Stimulated activated CD4-positive, alpha-beta T cell treated with anti-CD3 and anti-CD28 coated beads, Interleukin-12 subunit alpha, Interleukin-12 subunit beta, amount 100 ng/mL, for 24 hours (primary cell): ENCODE measurements at places on chromosomes 2 and 18.

- DNase-seq, result no peak
Measured at GRCh38 chr2:196487417-196487816, 152.1 kb upstream of the CCDC150 start.

- DNase-seq, result no peak
Measured at GRCh38 chr2:236546561-236547002, 23.0 kb upstream of the ACKR3 start.

- no peak for DNase-seq
Measured at GRCh38 chr2:239156516-239157265, 244.1 kb downstream of the HDAC4 start.

DNA sequence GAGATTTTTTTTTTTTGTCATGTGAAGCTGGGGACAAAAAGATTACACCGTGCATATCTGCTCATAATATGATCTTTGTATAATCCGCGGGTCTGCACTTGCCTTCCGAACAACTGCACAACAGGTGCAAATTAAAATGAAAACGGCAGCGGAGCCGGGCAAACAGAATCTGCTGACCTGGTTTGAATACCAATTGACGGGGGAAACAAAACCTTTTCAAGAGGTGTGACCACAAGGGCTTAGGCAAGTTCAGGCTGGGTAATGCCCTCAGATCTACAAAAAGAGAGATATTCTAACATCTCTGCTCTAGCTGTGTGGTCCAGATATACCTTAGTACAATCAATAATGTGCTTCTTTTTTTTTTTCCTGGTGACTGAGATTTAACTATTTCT, 88.5 kb downstream of the ZEB2 start:
- no peak for DNase-seq

DNA sequence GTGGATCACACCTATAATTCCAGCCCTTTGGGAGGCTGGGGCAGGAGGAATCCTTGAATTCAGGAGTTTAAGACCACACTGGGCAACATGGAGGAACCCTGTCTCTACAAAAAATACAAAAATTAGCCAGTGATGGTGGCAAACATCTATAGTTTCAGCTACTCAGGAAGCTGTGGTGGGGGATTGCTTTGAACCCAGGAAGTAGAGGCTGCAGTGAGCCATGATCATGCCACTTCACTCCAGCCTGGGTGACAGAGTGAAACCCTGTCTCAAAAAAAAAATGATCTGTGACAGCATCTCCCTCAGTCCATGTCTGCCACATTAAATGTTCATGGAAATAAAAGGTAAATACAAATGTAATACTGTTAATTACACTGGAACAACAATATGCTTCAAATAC, 121.4 kb upstream of the COL5A2 start:
- DNase-seq, result no peak

DNA sequence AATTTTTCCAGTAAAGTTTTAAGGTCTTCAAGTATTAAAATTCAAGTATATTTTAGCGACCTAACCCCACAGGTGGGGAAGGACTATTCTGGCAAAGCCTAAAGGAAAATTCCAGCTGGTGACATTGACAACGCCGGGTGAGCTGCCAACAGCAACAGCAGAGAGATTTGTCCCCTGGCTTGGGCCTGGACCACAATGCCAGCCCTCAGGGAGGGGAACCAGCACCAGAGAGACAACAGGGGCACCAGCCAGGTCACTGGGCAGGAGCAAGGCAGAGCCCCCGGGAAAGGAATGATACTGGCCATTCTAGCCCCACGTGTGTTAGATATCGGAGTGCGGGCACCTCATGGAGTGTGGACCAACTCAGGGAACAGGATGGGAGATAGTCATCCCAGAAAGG, 95.7 kb downstream of the ARMC9 start:
- DNase-seq, result no peak

GRCh38 chr2:231111987-231112386, 12.9 kb downstream of the HTR2B start:
- no peak for DNase-seq

- DNase-seq, result no peak
Measured at GRCh38 chr18:71625556-71626090, 918.5 kb downstream of the CBLN2 start.

GRCh38 chr2:126444512-126444911, 211.4 kb upstream of the GYPC start:
- no peak for DNase-seq

- no peak for DNase-seq
Measured at GRCh38 chr2:29372185-29372584, 257.0 kb downstream of the CLIP4 start.

GRCh38 chr2:83320053-83320452, 1139.0 kb downstream of the SUCLG1 start:
- DNase-seq, result no peak

DNA sequence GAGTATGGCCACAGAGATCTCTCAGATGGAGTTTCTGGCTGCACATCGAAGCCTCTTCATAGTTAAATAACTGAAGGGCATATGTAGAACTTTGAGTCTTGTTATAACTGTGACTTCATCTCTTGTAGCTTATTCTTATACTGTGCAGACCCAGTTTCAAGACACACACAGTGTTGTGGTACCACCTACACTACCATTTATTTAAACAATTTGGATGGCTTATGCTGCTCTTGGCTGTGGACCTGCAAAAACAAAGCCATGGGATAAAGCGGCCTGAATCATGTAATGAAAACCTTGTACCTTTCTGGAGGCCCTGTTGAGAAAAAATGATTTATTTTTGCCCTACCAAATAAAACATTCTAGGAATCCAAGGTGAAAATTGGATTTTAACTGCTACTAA, 262.8 kb upstream of the RASGRP3 start:
- DNase-seq, result no peak

DNA sequence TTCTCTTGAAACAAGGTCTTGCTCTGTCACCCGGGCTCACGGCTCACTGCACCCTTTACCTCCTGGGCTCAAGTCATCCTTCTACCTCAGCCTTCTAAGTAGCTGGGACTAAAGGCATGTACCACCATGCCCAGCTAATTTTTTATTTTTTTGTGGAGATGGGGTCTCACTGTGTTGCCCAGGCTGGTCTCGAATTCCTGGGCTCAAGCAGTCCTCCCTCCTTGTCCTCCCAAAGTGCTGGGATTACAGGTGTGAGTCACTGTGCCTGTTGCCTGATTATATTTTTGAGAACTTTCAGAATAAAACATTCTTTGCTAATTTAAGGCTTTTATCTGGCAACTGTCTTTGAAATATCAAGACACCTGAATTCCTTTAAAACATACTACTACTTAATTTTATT, 47.9 kb downstream of the BIRC6 start:
- no peak for DNase-seq

DNA sequence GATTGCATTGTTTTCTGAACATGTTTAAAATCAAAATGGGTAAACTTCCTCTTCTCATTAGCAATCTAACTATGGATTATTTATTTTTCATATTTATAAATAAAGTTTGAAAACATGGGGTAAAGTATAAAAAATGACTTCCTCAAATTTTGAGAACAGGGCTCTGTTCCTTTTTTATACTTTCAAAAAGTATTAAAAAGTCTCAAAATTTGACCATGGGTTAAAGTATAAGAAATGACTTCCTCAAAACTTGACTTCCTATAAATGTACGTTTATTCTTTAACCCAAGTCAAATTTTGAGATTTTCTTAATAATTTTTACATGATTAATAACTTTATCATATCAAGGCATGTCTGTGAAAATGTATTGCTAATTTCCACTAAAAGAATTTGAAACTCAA, 512.4 kb downstream of the GALR1 start:
- DNase-seq, result no peak

DNA sequence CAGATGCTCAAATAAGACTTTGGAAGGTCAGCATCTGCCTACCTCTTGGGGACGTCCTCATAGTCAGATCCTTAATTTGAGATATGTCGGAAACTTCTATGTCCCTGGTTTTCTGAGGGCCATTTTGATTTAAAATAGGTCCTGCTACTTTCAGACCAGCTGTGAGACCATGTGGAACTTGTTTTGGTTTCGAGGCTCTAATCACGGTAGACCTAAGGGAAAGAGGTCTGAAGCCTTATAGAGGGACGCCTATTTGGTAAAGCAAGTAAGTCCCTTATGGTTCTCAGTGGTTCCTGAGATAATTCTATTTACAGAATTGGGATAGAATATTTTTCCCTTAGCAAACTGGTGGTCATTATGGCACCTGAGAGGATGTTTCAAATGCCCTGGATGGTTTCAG, 75.1 kb downstream of the RFTN2 start:
- DNase-seq, result no peak

GRCh38 chr18:76697441-76697901, 124.9 kb upstream of the ZNF236 start:
- DNase-seq, result no peak

- no peak for DNase-seq
Measured at GRCh38 chr2:220300806-220301205, 673.4 kb downstream of the SLC4A3 start.

- no peak for DNase-seq
Measured at GRCh38 chr18:48310353-48310752, 98.8 kb downstream of the ZBTB7C start.

DNA sequence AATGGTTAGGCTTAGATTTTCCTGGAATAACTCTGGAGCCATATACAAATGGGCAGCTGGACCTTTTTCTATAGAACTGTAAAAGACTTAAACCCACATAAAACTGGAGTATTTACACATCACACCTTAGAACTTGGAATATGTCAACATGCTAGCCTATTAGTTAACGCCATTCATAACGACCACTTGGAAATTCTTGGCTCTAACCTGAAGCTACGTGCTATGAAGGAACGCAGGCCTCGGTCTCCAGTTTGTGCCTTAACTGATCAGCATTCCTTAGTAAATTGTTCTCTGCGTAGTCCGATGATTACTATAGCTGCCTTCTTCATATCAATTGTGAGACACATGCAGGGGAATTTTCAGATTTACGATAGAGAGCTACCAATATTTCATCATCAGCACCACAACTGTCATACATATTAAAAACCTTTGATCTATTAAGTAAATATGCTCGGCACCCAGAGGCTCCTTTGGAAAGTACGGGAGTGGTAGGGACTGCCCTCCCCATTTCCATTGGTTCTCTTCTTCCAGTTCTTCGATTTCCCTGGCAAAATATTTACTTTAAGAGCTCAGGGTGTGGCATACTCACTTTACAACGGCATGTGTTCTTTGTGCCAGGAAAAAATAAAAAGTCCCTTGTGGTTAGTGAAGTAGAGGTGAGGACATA, 17.5 kb upstream of the CCL20 start:
- no peak for DNase-seq

DNA sequence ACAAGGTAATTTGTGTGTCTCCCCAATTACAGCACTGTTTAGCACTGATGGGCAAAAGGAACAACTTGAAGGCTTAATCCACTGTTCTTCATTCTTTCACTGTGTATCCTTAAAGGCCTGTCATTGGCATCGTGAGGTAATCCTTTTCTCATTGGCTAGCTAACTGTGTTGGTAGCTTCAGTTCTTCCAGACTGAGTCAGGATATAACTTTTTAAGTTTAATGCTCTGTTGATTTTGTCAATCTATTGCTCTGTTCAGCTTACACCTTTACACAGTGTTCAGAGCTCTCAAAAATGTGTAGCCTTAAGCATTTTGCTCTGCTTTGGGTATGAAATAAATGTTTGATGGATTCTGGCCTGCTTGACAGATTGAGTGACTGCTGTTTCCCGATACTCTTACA, 148.2 kb downstream of the KIAA1328 start:
- DNase-seq, result no peak

GRCh38 chr18:69585696-69586095, 185.0 kb downstream of the DOK6 start:
- no peak for DNase-seq

GRCh38 chr2:33340280-33340679, 136.2 kb upstream of the RASGRP3 start:
- DNase-seq, result no peak

DNA sequence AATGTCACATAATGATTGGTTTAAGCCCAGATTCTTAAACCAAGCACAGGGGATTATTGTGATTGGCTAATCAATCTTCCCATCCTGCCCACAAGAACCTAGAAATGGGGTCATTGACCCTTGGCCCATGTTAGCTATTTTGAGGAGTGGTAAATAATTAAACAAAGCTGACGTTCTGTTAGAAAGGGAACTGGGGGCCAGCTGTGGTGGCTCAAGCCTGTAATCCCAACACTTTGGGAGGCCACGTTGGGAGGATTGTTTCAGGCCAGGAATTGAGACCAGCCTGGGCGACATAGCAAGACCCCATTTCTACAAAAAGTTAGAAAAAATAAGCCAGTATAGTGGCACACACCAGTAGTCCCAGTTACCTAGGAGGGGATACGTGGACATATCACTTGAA, 37.8 kb upstream of the PTPN4 start:
- no peak for DNase-seq

- DNase-seq, result no peak
Measured at GRCh38 chr2:15147591-15147990, 413.5 kb downstream of the NBAS start.

- DNase-seq, result no peak
Measured at GRCh38 chr2:229810786-229811185, 96.4 kb upstream of the DNER start.

DNA sequence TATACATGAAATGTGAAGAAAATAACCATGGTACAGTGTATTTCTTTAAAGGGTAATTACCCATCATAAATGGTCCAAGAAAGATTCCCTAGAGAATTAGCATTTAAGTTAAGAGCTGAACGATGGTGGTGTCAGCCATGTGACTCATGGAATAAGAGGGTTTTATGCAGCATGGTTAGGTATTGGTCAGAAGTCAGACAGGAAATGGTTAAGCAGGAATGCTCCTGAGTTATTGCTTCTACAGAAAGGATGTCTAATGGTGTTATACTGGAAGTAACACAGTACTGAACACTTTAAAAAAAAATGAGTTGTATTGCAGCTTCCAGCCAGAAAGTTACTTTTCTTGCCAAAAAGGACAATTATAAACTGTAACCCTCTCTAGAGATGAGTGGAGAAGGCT, 72.7 kb upstream of the UBE2E3 start:
- no peak for DNase-seq

GRCh38 chr2:146317959-146318358, 1526.9 kb upstream of the ACVR2A start:
- DNase-seq, result no peak

DNA sequence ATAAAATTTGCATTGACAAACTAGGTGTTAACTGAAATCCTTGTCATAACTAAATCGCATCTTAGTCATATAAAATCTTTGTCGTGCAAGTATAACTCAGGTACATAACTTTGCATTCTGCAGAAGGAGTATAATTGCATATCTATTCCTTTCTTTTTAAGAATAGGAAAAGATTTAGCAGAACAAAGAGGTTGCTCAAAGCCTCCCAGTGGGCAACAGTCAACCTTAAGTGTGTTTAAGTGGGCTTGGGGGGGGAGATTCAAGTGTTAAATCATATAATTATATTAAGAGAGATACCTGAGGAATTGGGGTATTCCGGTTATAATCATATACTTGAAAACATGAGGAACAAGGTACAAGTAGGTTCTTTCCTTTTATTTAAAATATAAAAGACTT, 913.3 kb downstream of the CPS1 start:
- DNase-seq, result no peak

GRCh38 chr18:25313268-25313667, 38.7 kb downstream of the ZNF521 start:
- no peak for DNase-seq

- no peak for DNase-seq
Measured at GRCh38 chr2:235433860-235434259, 60.0 kb upstream of the AGAP1 start.

- no peak for DNase-seq
Measured at GRCh38 chr2:65960953-65961352, 474.0 kb upstream of the MEIS1 start.

- DNase-seq, result no peak
Measured at GRCh38 chr2:176633754-176634153, 364.5 kb downstream of the MTX2 start.

- no peak for DNase-seq
Measured at GRCh38 chr2:98372579-98372978, 26.3 kb downstream of the CNGA3 start.
